ENCODE measurements at places on chromosomes 1 and 21.
A peak's percentile ranks its signal among the peaks of the same experiment; 100 is the strongest.

DNA sequence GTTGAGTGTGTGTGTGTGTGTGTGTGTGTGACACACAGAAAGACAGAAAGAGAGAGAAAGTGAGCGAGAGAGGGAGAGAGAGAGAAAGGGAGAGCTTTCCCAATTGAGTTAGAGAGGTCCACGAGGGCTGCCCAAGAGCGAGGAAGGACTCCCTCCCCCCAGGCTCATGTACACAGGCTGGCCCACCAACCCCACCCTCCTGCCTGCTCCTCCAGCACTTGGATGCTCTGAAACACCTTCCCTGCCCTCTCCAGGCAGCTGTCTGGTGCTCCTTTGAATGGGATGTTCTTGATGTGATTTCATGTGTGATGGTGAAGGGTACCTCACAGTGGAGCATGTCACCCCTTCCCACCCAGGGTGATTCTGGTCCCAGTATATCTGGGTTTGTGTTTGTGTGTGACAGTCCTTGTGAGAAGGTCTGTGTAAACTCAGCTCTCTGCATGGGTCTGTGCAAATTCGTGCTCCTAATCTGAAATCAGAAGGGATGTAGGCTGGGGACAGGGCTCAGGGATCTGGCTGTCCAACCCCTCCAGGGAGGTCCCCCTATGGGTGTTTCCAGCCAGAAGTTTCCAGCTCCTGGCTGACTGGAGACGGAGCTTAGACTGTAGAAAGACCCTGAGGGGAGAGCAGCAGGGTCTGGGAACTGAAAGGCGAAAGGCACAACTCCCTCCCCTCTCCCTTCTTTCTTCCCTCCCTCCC lies 6.8 kb upstream of the PEAR1 start:
- no peak for DNase-seq

DNA sequence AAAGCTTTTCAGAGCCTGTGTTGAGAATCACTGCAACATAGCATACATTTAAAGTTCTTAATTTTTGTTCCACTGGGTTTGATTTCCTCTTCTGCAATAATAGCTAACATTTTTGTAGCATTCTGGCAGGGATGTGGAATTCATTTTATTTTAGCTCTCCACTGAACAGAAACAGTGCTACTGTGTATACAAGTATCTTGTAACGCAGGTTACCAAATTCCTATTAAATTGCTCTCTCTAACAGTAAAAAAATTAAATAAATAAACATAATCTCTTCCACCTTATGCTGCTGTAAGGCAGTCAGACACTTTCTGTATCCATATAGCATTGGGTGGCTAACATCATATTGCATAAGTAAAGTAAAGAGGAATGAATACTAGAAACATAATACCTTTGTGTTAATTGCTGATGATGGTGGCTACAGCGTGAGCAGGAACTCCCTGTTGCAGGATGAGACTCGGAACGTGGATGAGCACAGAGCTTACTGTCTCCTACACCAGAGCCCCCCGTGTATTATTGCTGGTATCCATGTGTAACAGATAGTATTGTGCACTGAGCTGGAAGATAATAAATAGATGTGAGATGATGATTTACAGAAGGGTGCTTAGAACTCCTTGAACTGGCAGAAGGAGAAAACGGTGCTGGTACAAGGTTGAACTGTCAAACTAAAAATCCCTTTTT lies 276.9 kb upstream of the SNX7 start:
- DNase-seq: no peak

- no peak for DNase-seq
Measured at GRCh38 chr1:3557366-3557765, 53.9 kb downstream of the MEGF6 start.

GRCh38 chr1:43620956-43621355 lies 29.0 kb upstream of the KDM4A start:
- no peak for DNase-seq

DNA sequence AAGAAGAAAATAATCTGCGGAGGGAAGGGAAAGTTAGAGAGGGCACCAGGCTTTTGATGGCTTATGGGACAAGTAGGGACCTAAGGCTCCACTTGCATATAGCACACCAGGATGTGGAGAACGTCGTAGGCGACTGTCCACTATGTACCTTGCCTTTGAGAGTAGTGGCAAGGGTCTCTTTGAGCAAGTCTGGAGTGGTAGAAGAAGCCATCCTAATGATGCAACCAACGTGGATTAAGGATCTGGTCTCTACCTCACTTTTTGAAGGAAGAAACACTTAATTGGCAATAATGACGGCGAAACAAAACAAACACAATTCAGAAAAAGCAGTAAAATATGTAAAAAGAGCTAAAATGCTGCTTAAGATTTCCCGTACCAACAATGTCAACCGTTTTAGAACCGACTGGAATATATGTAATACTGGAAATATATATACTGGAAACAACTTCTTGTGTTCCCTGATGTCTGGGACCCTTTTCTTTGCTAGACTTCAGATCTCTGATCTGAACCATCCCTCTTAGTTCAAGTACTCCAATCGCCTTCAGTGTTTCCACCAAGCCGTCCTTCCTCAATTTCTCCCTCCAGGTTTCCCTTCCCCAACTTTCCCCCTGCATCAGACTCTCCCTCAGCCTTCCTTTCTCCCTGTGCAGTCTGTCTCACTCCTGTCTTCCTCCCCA lies 821 bp upstream of the KHDRBS1 start:
- DNase-seq: no peak

DNA sequence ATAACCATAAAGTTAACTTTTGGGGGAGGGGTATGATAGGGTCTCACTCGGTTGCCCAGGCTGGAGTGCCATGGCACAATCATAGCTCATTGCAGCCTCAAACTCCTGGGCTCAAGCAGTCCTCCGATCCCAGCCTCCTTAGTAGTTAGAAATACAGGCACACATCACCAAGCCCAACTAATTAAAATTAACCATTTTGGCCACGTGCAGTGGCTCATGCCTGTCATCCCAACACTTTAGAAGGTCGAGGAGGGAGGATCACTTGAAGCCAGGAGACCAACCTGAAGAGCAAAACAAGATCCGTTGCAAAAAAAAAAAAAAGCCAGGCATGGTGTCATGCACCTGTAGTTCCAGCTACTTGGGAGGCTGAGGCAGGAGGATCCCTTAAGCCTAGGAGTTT lies 26.6 kb upstream of the MED18 start:
- no peak for DNase-seq

DNA sequence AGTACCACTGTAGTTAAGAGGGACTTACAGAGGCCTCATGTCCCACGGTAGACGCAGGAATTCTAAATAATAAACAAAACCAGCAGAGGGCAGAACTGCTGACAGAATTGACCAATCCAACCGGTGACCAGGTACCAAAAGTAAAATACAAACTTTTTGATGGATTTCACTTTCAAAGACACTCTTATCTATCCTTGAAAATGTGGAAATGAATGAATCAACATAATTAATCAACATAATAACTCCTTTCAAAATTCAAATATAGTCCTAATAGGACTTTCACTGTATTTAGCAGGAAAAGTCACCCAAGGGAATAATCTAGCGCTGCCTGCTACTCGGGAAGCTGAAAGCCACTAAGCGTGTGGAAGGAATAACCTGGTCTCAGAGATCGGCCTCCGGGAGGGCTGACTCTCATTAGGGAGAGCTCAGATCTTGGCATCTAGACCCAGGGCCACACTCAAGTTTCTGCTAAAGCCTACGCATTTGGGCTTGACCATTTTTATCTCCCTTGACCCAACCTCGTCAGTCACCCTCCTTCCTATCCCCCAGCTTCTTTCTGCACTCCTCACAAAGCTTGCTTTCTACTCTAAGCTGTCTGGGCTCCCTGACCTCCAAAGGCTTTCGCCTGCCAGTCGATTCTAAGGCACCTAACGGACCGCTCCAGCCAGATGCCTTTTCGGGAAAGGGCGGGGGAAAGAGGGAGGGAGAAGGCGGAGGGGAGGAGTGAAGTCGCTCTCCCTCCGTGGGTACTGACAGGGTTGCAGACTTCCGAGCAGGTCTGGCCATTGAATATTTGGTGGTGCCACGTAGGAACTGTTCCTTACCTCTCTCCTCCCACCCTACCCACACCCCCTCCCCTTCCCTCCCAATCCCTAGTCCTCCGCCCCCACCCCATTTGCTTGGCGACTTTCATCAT lies 1.6 kb downstream of the COL11A1 start:
- peak; percentile 57 for DNase-seq

DNA sequence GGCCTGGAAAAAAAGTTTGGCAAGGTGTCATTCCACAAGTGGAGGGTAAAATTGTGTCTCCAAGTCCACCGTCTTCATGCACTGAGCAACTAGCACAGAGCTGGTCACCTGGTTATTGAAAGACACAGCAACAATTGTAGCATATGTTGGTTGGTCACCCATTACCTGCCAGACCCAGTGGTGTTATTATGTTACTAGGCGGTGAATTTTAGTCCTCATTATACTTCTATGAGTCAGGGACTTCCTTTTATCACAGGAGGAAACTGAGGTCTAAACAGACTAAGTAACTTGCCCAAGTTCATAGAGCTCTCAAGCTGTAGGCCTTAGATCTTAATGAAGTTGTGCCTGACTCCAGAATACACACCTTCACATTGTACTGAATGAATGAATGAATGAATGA lies 94.9 kb upstream of the VANGL1 start:
- no peak for DNase-seq

- no peak for DNase-seq
Measured at GRCh38 chr1:231278100-231278790, 37.2 kb downstream of the GNPAT start.

- DNase-seq: no peak
Measured at GRCh38 chr1:78075621-78076020, 29.9 kb downstream of the GIPC2 start.

GRCh38 chr1:50508040-50508586 lies 84.9 kb upstream of the DMRTA2 start:
- DNase-seq: no peak

- no peak for DNase-seq
Measured at GRCh38 chr21:44878053-44878982, 4.8 kb upstream of the PTTG1IP start.

DNA sequence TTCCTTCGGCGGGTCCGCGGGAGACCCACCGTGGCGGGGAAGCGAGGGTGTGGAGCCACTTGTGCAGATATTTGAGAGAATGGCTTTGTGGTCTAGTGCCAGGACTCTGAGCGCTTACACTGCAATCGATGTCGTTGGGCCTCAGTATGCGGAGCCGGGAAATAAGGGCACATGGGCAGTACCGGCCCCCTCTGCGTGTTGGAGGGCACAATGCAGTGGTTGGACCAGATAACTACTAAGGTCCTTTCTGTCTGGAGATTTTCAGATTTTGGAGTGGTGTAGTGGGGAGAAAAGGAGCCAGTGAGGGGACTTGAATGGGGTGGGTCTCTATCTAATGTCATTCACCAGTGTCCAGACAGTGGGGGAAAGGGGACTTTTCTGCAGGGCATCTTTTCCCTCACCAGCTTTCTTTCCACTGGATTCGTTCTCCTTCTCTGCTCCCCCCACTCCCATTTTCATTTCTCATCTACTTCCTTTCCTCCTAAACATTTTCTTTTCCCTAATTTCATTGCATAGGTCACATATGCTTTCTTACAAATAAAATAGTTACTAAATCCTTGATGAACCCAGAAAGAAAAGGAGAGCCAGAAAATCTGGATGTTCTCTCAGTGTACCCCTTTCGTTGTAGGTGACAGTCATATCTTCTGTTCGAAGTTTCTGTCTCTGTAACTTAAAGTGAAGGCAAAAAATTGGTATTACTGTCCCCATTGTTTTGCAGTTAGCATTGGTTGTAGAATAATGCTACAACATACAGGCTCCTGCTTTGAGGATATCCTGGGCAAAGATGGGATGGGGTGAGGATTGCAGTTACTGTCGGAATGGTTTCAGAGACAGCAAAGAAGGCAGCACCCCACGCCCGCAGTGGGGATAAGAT lies 1.4 kb downstream of the ATF3 start:
- DNase-seq: no peak

- DNase-seq: no peak
Measured at GRCh38 chr1:162951553-162952315, 90.8 kb upstream of the CCDC190 start.

DNA sequence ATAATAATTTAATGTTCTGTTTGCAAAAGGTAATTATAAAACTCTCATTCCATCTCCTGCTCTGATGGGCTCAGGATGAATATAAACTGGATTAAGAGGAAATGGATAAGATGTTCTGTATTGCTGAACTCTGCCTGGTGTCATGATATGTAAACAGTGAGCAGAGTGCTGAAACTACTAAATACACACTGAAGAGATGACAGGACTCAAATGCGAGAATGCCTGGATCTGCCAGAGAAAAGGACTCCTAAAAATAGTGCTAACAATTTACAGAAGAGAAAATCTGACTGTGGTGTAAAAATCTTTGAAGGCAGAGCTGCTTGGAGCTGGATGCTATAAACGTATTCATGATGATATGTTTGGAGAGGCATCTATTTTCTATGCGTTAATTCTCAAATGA lies 303.2 kb downstream of the RWDD3 start:
- no peak for DNase-seq

DNA sequence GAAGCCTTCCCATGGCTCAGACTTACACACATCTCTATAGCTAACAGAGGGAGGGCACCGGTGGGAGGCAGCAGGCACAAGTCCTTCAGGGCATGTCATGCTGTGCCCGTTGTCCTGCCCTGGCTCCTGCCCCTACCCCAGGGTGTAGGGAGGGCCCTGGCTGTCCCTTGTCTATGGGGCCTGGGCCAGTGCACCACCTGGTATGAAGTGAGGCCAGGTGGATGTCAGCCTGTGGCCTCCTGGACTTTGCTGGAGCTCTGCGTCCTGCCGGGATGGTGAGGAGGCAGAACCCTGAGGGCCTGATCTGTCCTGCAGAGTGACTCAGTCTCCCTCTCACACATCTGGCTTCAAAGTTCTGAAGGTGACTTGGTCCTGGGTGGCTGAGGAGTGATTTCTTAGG lies 47.3 kb upstream of the GPR37L1 start:
- no peak for DNase-seq

- DNase-seq: no peak
Measured at GRCh38 chr21:31515253-31515652, 144.2 kb upstream of the SOD1 start.

DNA sequence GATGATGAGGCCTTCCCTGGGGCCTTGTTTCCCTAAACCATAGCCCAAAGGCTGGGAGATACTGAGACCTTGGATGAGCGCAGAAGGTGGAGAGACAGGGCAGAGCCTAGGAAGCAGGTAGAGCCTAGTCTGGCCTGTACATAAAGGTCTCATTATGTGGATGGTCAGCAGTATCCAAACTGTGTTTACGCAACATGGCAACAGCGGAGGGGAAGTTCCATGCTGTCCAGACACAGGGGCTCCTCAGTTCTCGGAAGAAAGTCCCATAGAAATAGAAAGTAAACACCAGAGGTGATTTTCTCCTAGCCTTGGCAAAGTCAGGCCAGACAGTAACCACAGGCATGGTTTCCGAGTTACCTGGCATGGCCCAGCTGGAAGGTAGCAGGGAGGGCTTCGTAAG lies 42.1 kb upstream of the MPZL1 start:
- no peak for DNase-seq
